Stimulated activated CD4-positive, alpha-beta T cell treated with anti-CD3 and anti-CD28 coated beads, Interleukin-2, amount 100 ng/mL, for 4 hours (primary cell): ENCODE measurements at places on chromosomes 13 and 19.

GRCh38 chr13:103030776-103031175, 35.4 kb downstream of the SLC10A2 start:
- DNase-seq, result no peak

- no peak for DNase-seq
Measured at GRCh38 chr13:55652657-55653056, 1488.1 kb upstream of the PRR20A start.

DNA sequence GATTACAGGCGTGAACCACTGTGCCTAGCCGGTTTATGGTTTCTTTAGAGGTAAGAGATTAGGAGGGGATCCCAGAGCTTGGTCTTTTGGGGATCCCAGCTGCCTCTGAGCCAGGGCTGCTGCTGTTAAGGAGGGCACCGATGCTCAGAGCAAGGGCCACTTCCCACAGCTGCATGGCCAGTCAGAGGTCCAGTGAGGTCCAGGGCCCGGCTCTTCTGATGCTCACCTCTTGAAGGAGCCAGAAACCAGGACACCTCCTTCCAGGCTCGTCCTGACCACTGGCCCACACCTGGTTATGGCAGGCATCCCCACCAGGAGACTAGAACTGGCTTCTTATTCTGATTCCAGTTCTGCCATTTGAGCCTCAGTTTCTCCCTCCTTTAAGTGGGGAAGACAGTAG, 149.0 kb downstream of the TEX29 start:
- DNase-seq, result no peak

GRCh38 chr13:46552303-46552682, 677 bp upstream of the LRCH1 start:
- no peak for DNase-seq

- DNase-seq, result no peak
Measured at GRCh38 chr13:98847780-98848179, 95.3 kb upstream of the SLC15A1 start.

- DNase-seq, result no peak
Measured at GRCh38 chr13:101565317-101565716, 112.8 kb downstream of the ITGBL1 start.

DNA sequence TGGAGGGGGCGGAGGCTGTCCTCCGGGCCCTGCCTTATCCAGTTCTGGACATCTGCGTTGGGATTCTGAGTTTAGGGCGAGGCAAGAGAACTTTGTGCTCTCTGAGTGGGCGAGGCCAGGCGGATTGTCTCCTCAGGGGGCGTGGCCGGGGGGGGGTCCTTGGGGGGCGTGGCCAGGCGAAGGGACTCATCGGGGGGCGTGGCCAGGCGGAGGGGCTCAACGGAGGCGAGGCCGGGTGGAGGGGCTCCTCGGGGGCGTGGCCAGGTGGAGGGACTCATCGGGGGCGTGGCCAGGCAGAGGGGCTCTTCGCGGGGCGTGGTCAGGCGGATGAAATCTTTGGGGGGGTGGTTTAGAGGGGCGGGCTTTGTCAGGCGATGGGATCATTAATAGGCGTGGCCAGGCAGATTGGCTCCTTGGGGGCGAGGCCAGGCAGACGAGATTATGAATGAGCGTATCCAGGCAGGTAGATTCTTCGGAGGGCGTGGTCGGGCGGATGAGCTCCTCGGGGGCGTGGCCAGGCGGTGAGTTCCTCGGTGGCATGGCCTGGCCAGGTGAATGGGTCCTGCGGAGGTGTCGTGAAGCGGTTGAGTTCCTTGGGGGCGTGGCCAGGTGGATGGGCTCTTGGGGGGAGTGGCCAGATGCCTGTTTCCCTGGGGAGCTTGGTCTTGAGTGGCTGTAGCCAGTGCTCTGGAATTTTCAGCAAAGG, 10.3 kb upstream of the CACNG7 start:
- DNase-seq, result no peak

- no peak for DNase-seq
Measured at GRCh38 chr13:97030705-97031452, 36.6 kb upstream of the OXGR1 start.

GRCh38 chr13:113324398-113324797, 27.4 kb downstream of the LAMP1 start:
- DNase-seq, result no peak

GRCh38 chr13:59531571-59532091, 632.1 kb downstream of the DIAPH3 start:
- DNase-seq, result no peak

DNA sequence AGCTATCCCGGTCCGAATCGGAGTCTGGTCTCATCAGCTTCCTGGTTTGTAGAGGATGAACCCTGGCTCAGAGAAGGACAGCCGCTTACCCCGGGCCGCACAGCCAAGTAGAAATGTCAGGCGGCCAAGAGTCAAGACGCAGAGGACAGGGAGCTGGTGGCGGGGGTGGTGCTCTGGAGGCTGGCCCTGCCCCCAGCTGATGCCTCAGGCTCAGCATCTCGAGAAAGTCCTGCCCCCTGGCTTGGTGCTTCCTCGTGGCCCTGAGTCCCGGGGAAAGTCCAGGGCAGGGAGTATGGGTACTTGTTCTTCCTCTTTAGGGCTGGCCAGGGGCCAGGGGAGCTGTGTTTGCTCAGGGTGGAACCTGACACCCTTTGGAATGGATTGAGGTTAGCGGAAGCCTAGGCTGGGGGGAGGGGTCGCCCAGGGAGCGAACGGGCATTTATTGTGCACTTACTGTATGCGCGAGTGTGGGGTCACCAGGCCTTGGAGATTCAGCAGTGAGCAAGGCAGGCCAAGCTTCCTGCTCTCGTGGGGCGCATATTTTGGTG, 2.2 kb downstream of the TJP3 start:
- DNase-seq, result no peak

DNA sequence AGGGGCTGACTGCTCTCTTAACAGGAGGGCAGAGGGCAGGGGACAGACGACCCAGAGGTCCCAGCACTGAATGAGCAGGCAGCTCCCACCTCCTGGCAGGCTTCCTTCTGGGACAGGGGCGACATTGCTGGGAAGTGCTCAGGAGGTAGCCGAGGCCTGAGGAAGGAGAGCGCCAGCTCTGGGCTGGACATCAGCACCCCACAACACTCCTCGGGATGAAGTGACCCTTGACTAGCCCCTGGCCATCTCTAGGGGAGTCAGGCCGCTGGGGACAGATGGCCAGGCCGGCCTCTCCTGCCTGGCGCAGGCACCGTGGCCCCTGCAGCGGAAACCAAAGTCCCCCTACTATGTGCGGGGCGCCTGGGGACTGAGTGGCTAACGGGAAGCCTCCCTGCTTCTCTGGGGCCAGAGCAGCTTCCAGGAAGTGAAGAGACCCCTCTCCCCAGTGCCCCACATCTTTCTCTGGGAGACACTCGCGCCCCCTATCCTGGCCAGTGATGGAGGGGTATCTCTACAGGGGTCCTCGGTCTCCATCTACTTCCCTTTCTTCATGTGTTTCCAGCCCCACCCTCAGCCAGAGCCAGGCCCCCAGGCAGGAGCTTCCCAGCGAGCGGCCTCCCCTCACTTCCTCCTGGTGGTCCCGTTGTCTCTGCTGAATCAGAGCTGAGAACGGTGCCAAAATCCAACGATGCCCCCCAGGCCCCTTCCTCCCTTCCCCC, 10.1 kb downstream of the PRR36 start:
- no peak for DNase-seq

DNA sequence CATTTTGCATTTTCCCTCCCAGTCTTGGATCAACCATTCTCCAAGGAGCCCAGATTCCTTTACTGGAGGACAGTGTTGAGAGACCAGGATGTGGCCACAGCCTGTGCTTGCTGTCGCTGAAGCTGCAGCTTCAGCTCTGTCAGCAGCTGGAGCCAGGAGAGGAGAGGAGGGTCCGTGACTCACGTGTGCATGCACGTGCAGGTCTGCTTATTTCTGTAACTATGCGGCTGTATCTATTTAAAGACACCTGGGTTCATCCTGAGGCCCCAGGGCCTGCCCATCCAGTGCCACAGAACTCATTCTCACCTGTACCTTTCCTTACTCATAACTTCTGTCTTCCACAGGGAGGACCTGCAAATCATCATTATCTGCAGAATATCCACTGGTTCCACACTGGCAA, 8.2 kb upstream of the LAMP1 start:
- no peak for DNase-seq
